ENCODE measurements at places on chromosomes 1 and 21.
A peak's percentile ranks its signal among the peaks of the same experiment; 100 is the strongest.

DNA sequence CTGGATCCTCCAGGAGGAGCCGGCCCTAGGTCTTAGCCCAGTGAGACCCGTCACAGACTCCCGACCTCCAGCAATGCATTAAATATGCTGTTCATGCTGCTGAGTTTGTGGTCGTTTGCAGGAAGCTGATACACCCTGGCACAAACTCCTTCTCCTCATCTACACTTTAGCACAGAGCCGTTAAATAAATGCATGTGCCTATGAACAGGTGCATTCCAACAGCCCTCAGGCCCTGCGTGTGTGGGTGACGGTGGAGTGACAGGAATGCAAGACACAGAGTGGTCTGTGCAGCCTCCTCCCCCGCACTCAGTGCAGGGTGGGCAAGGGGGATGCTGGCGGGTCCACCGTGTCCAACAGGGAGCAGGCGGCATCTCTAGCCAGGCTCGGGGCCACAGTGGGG, 106.6 kb upstream of the TMPRSS2 start:
- DNase-seq = no peak

DNA sequence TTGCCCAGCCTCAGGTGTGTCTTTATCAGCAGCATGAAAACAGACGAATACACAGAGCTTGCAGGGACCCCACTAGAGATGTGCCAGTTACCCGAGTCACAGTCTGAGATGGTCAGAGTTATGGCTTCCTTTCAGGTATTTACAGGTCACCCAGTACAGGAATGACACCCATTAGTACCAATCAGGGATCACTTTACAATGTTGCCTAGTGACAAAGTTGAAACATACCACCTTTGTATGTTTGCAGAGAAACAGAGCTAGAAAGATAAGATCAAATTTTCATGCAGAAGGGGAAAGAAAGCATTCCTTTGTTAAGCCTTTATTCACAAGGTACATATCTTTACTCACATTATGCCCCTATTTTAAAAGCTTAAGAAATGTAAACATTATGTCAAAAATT, 137.6 kb downstream of the RGS7 start:
- DNase-seq = no peak

GRCh38 chr1:35559317-35559944, 1.8 kb downstream of the NCDN start:
- DNase-seq = peak; percentile 38

GRCh38 chr1:116855191-116855619, 54.5 kb upstream of the PTGFRN start:
- no peak for DNase-seq

- DNase-seq = peak; percentile 25
These were observed 13.7 kb upstream of the RPL5 start for GRCh38 chr1:92817986-92818764.

GRCh38 chr1:230517786-230518185, 91.7 kb upstream of the PGBD5 start:
- no peak for DNase-seq

GRCh38 chr1:116006486-116006964, 30.2 kb downstream of the SLC22A15 start:
- DNase-seq = peak; percentile 13

DNA sequence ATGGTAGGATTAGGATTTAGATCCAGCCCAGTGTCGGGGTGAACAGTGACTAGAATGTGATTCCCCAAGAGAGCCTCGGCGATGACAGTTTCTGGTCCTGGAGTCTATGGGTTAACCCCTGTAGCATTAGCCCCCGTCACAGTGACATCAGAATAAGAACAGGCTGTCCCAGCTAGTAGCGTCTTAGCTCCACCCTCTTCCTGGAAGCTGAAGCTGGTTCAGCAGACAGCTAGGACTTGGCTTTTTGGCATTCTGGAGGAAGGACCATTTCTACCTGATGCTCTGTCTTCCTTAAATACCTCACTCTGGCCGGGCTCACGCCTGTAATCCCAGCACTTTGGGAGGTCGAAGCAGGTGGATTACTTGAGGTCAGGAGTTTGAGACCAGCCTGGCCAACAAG, 5.0 kb downstream of the NDUFS2 start:
- no peak for DNase-seq

- DNase-seq = no peak
These were observed 42.0 kb upstream of the FOXO6 start for GRCh38 chr1:41319106-41319755.

- DNase-seq = no peak
These were observed 18.1 kb upstream of the POFUT2 start for GRCh38 chr21:45305836-45306235.

DNA sequence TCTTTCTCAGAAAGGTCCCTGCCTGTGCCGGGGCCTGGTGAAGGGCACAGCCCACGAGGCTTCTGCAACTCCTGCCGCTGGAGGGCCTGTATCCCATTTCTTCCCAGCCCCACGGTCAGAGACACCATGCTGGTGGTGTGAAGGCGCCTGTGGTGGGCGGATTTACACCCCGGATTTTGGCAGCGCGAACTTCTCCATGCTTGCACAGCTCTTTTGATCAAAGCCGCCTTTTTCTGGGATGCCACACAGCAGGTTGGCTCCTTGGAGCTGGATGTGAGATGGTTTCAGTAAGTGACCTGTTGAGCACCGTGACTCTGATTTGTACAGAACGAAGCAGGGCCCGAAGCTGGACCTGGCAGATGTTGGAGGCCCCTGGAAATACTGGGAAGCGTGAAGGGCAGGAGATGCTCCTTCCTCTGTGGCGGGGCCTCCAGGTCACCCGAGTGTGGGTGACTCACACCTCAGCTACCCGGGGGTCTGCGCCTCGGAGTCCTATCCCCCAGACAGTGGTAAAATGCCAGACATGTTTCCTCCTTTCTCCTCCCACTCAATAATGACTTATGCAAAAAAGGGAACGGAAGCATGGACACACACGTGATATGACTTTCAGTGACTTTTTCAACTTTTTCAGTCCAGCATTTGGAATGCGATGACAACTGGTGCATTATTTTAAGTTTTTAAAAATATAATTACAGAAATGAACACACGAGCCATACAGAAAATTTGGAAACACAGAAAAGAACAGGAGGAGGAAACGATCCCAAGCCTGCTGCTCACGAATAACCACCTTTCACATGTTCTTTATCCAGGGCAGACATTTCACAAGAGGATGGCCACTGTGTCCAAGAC, 9.0 kb downstream of the UMODL1 start:
- DNase-seq = no peak

- DNase-seq = no peak
These were observed 95.9 kb downstream of the HIVEP3 start for GRCh38 chr1:41822866-41823265.

GRCh38 chr1:234611225-234611846, 1.4 kb upstream of the IRF2BP2 start:
- DNase-seq = peak; percentile 85

- DNase-seq = no peak
These were observed 68.2 kb upstream of the COL24A1 start for GRCh38 chr1:86224651-86225310.

DNA sequence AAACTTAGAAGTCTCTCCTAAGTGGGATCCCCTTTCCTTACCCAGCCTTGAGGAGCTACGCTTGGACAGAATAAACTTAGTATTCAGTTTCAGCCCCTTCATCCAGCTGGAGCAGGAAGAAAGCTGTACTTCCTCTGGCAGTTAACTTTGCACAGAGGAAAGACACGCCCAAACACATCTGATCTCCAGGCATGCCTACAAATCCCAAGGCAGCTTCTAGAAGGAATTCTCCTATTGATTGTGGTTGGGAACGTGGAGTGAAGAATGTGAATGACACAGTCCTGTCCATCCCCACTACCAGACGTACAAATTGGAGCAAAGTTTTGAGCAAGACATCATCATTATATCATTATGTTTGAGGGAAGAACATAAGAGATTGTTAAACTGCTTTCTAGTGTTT, 6.6 kb upstream of the AK4 start:
- no peak for DNase-seq

DNA sequence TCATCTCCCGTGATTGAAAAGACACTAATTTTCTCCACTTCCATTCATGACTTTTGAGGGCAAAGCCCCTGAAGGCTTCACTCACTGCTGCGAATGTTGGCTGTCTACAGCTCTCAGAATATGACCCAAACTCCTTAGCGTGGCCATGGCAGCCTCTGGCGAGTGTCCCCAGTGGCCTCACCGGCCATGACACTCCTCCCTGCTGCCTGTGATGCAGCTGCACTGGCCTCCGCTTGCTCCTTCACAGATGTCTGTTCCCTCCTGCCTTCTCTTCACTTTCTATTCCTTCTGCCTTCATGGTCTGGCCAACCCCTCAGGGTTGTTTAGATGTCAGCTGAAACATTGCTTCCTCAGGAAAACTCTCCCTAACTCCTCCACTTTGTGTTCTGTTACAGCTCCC, 30.8 kb upstream of the PTPRF start:
- no peak for DNase-seq

DNA sequence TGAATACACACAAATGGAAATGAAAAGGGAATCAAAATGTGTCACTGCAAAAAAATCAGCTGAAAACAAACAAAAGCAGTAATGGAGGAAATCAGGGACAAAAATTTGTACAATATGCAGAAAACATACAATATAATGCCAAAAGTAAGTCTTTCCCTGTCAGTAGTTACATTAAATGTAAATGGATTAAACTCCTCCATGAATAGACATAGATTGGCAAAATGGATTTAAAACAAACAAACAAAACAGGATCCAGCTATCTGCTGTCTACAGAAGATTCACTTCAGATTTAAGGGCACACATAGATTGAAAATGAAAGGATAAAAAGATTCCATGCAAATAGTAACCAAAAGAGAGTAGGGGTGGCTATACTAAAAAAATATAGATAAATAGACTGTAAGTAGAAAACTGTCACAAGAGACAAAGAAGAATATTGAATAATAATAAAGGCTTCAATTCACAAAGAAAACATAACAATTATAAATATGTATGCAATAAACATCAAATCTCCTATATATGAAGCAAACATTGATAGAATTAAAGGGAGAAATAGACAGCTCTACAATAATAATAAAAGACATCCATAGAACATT, 42.2 kb upstream of the ERO1B start:
- no peak for DNase-seq

DNA sequence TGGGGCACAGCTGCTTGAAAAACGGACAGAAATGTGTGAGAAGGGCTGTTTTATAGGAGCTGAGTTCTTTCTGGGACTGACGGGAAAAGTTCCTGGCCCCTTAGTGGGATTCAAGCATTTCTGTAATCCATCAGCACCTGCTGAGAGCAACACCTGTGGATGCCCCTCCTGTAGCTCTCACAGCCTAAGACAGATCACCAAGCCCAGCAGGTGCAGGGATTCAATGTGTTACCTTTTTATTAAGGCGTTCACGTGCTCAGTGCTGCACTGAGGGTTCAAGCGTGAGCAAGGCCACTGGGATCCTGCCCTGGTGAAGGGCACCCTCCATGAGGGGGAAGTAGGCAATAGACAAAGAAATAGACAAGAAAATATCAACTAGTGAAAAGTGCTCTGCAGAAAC, 14.9 kb downstream of the OLFML2B start:
- no peak for DNase-seq

DNA sequence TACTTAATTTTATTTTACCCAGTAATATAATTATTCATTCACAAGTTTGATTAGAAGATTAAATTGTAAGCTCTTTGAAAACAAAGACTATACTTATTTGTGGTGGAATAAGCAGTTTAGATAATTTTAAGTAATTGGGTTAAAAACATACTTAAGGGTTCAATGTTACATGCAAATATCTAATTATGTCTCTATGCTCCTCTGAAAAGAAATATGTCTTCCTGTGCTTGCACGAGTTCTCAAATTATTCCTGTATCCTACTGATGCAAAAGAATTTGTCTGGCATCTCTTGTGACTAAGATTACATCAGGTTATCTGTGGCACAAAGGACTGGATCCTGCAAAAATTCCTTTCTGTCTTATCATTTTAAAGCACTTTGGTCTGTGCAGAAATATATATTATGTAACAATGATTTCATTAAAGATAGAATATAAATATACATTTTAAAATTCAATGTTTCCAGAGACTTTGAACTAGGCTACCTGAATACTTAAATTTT, 416.7 kb downstream of the COL11A1 start:
- DNase-seq = no peak

DNA sequence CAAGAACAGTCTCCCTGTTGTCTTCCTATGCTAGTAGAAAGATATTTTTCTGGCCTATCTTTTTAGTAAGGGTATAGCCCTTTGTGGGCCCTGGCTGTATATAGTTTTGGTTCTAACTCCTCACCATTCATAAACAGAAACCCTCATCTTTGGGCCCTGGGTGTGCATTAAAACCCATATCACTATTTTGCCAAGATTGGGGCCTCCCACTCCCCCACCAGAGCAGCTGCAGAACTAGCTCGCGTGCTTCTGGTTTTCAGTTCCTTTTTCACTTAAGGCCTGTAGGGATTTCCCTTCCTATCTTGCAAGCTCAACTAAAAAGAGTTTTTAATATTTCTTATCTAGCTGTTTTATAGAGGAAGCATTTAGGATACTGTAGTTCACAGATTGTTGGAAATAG, 106.4 kb downstream of the RGL1 start:
- DNase-seq = peak; percentile 7

- DNase-seq = no peak
These were observed 57.8 kb upstream of the USP24 start for GRCh38 chr1:55272994-55273393.

DNA sequence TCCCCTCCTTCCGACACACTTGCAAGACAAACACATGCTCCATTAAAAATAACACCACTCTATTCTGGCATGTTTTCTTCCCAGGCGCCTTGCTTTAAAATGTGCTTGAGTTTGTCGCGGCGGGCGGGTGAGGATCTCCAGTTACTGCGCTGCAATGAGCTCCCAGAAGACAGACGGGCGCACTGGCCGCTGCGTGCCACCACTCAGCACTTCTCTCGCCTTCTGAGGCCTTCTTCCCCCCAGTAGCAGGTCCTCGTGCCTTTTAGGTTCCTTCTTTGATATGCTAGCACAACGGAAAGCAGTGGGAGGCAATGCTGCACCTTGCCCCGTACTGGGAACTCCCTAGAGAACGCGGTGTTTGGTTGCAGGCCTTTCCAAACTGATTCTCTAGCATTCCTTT, 279.5 kb upstream of the NR5A2 start:
- DNase-seq = no peak

DNA sequence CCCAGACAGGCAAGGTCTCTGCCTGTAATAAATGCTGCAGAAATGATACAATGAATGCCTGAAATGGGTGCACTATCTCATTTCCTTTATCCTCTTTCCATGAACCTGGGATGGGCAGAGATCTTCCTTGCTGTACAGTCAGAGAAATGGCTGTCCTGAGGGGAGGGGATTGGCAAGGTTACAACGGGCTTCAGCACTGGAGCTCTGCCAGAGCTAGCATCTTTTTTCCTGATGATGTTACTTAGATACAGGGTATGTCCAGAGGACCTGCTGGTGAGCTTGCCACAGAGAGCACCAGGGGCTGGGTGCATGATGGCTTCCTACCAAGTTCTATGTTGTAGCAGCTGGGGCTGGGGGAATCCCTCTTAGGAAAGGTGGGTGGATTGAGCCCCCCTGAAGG, 115.1 kb downstream of the PLXNA2 start:
- DNase-seq = no peak

- no peak for DNase-seq
These were observed 73.6 kb downstream of the CRB1 start for GRCh38 chr1:197341626-197342025.

- no peak for DNase-seq
These were observed 37.8 kb upstream of the PRELP start for GRCh38 chr1:203437696-203438315.

- DNase-seq = no peak
These were observed 64.9 kb upstream of the LMO4 start for GRCh38 chr1:87263785-87264184.

Data from CD4-positive, alpha-beta T cell treated with Interleukin-15 for 4 hours (primary cell).